ENCODE measurements at places on chromosomes 7 and 10. TPM values are rescaled to one million over a fixed set of nuclear protein-coding genes. Genes with fewer than 3 reads are reported as not detected.

Gene SAMD9L
- 46.3 TPM for total RNA-seq

Gene MAD1L1
- 282 TPM for total RNA-seq

Gene PTPRN2
- total RNA-seq, result 1.6 TPM

Gene C10orf105
- total RNA-seq, result 0.52 TPM

Gene CPED1
- 0.17 TPM for total RNA-seq

DNA sequence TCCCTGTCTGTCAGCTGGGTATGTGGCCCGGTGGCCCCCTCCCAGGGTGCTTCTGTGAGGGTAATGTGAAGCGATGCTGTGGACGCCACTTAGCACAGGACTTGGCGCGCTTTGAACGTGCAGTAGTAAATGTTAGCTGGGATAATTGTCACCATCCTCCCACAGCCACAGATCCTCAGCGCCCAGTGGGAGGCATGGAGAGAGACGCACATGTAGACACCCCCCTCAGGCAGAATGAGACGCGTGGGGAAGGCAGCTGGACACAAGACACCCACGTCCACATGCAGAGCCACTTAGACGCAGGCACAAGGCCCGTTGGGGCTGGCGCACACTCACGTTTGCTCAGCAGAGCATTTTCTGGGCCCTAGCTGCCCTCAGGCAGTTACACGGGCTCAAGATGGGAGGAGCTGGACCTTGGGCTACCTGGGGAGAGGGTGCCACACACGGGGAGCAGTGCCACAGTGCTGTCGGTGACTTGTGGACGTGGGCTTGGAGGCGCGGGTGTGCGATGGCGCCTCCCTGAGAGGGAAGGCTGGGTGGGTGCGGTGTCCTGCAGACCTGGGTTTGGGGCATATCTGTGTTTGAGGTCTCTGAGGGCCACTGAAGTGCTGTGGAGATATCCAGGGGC, 26.4 kb downstream of the ADCYAP1R1 start:
- no peaks in the 10 kb centered on the region for H3K27me3 ChIP-seq
- H3K4me3 ChIP-seq, result no peak overlapping the region
- no peak for DNase-seq
- no peaks in the 10 kb centered on the region for H3K36me3 ChIP-seq
- no peaks in the 10 kb centered on the region for H3K4me1 ChIP-seq
- H3K27ac ChIP-seq, result no peak overlapping the region

Measured in CD4-positive, CD25-positive, alpha-beta regulatory T cell (primary cell).